CMK (cell line): ENCODE measurements at places on chromosomes 4 and X.

DNA sequence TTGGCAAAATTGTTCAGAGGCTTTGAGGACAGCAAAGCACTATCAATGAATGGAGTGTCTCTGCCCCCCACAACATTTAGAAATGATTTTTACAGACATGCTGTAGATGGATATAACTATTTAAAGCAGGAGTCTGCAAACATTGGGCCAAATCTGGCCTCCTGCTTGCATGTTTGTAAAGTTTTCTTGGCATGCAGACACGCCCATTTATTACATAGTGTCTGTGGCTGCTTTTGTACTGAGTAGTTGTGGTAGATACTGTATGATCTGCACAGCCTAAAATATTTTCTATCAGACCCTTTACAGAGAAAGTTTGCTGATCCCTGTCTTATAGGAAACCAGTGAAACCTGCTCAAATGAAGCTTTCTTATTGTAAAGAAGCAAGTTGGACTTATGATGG lies 45.5 kb upstream of the PHEX start:
- DNase-seq = no peak

DNA sequence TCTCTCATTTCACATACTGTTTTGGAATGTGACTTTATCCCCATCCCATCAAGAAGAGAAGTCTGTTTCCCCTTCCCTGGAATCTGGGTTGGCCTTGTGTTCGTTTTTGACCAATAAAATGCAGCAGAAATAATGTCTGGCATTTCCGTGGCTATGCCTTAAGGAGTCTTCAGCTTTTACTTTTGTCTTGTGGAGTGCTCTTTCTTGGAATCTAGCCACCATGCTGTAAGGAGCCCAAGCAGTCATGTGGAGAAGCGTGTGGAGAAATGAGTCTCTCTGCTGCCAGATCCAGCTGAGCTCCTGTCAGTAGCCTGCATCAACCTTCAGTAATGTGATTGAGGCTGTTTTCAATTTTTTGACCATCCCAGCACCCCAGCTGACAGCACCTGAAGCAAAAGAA lies 84.4 kb upstream of the ARMCX2 start:
- DNase-seq = no peak

- no peak for DNase-seq
These were observed 97.1 kb downstream of the TMA16 start for GRCh38 chr4:163591614-163592020.

DNA sequence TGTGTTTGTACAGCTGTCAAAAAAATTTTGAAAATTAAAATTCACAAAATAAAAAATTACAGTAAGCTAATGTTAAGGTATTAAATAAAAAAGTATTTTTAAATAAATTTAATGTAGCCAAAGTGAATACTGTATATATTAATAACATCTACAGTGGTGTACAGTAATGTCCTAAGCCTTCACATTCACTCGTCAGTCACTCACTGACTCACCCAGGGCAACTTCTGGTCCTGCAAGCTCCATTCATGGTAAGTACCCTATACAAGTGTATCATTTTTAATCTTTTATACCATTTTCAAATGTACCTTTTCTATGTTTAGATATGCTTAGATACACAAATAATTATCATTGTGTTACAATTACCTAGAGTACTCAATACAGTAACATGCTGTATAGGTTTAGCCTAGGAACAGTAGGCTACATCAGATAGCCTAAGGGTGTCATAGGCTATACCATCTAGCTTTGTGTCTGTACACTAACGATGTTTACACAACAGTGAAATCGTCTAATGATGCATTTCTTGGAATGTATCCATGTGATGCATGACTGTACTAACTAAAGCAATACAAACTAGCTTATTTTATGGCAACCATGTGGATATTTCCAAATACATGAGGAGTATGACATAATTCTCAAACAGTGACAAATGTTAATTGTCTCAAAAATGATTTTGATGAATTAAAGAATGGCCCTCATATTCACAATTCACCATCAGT lies 13.7 kb downstream of the DDX60 start:
- no peak for DNase-seq

GRCh38 chr4:6217716-6218381 lies 17.5 kb upstream of the JAKMIP1 start:
- no peak for DNase-seq

GRCh38 chr4:126630230-126630629 lies 1002.5 kb upstream of the INTU start:
- DNase-seq = no peak

GRCh38 chr4:186778134-186778533 lies 54.5 kb upstream of the FAT1 start:
- DNase-seq = no peak

DNA sequence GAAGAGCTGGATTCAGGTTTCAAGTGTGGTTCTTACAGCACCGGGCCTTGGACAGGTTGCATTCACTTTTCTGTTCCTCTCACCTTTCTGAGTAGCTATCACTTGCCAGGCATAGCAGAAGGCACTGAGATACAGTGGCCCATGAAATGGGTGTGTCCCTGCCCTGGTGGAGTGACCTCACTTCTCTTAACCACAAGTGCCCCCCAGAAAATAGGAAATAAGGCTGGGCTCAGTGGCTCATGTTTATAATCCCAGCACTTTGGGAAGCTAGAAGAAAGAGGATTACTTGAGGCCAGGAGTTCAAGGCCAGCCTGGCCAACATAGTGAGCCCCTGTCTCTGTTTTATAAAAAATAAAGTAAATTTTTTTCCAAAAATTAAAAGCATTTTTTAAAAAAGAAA lies 101.7 kb upstream of the KIT start:
- DNase-seq = no peak

- DNase-seq = no peak
These were observed 2.7 kb upstream of the NKX3-2 start for GRCh38 chr4:13546941-13547484.

DNA sequence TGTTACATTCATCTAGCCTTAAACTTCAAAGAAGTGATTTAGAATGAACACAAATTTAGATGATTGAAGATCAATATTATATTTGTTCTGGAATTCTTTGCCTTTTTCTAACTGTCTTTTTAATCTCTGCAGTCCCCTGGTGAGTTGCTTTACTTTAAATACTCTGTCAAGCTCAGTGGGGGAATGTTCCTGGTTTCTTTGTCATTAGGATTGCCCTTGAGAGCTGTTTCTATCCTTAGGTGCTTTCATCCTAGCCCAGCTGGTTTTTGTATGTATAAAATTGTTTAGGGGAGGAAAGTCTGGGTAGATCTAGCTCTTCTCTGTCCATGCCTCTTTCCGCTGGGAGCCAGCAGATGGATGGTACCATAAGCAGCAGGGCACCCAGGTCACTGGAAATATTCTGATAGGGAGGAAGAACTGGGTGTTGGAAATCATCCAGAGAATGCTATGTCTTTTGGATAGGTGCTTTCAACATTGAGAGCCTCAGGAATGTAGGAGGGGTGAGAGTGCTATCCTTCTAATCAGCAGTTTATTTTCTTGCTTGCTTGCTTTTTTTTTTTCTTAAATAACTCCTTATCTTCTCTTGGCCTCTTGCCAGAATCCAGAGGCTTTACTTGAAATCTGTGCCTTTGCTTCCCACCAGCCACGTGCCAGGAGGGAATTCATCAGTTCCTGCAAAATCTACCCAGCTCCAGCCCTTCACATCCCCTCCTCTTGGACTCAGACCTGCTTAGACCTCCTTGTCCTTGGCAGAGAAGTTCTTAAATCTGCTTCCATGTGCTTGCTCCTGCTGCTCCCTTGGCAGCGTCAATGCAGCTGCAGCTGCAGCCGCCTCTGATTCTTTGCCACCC lies 215.3 kb upstream of the ANXA3 start:
- DNase-seq = no peak

- no peak for DNase-seq
These were observed 150.9 kb downstream of the SPRY1 start for GRCh38 chr4:123547216-123548165.

DNA sequence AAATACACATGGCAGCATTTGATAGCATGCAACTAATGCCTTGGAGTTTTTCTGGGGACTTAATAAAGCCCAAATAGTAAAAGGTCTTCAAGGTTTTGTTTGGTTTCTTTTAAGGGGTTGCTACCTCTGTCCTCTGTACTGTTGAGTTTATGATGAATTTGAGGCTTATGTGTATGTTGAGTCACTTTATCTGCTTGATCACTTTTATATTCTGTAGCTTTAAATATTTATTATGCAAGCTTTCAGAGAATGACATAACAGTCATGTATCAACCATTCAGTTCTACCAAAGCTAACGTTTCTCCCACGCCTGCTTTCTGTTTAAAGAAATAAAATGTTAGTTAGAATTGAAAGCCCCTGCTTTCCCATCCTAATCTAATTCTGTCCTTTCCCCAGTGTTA lies 122.2 kb downstream of the NHS start:
- DNase-seq = no peak

GRCh38 chr4:8267077-8267476 lies 2.5 kb upstream of the HTRA3 start:
- DNase-seq = no peak

- no peak for DNase-seq
These were observed 44.8 kb downstream of the GRIA2 start for GRCh38 chr4:157265281-157265680.

- no peak for DNase-seq
These were observed 365.5 kb downstream of the ZNF674 start for GRCh38 chrX:46179748-46180147.

GRCh38 chr4:3253808-3254207 lies 4.8 kb downstream of the MSANTD1 start:
- no peak for DNase-seq
